ENCODE measurements at places on chromosomes 12 and 14. TPM values are rescaled to one million over a fixed set of nuclear protein-coding genes. Genes with fewer than 3 reads are reported as not detected.

DNA sequence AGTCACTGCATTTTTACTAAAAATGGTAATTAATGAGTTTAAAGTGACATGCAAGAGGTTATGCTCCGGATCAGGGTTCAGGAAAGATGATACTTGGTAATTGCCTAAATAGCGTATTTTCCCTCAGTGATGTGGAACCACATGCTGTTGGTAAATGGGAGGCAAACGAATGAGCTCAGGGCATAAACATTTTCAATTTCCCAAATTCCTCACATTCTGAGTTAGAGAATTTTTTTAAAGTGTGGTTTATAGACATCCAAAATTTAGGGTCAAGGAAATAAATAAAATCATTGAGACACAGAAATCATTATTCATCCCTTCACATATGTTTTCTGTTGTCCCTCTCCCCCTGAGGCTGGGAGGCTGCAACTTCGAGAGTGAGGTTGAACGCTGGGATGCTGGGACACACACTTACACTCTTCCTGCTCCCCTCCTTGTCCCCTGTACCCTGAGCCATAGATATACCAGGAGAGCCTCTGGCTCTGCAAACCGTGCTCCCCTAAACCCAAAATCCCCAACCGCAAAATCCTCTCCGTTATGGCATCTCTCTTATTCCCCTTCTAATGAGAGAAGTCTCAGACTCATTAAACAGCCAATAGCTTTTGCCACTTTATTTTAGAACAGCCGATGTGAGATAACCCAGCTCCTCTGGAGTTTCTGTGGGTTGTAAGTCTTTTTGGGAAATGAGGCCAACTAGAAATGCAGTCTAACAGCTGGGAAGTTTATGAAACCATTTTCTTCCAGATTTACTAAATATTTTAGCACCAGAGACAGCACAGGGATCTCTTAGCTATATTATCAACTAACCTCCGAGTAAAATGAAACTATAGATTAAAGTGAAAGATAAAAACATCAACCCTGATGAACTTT lies 21.4 kb upstream of the ADGRD1 start:
- no peaks in the 10 kb centered on the region for H3K36me3 ChIP-seq
- peak; percentile 77 for DNase-seq
- peak overlapping the region; percentile 8 for H3K27ac ChIP-seq
- no peak overlapping the region for H3K4me3 ChIP-seq
- H3K4me1 ChIP-seq: no peaks in the 10 kb centered on the region
- H3K27me3 ChIP-seq: peaks cover 6% of the 10 kb centered on the region

DNA sequence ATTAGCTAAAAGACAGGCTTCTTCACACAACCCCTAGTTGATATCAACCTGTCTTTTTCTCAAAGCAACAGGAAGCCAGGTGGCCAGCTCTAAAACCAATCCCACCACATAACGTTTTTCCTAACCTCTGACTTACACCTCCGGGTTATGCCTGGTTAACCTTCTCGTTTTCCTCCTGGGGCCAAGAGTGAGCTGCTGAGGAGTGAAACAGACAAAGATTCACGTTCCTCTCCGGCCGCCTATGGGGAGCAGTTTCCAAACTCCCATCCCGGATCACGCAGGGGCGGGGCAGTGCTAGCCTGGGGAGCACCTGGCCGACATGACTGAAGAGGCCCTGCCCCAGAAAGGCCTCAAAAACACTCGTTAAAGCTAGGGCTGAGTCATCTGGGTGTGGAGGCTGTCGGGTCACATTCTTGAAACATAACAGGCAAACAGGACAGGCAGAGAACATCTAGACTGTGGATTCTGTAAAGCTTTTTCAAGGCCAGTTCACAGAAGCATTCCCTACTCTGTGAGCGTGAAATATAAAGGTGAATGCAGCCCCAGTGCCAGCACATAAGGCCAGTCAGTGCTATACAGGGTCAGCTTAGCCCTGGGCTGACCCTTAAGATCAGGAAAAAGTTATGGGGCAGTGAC lies 25.9 kb upstream of the LGALS3 start:
- H3K4me1 ChIP-seq: peaks cover 70% of the 10 kb centered on the region
- no peaks in the 10 kb centered on the region for H3K36me3 ChIP-seq
- H3K27me3 ChIP-seq: no peaks in the 10 kb centered on the region
- peak overlapping the region; percentile 88 for H3K27ac ChIP-seq
- peak overlapping the region; percentile 10 for H3K4me3 ChIP-seq
- peak; percentile 95 for DNase-seq

DNA sequence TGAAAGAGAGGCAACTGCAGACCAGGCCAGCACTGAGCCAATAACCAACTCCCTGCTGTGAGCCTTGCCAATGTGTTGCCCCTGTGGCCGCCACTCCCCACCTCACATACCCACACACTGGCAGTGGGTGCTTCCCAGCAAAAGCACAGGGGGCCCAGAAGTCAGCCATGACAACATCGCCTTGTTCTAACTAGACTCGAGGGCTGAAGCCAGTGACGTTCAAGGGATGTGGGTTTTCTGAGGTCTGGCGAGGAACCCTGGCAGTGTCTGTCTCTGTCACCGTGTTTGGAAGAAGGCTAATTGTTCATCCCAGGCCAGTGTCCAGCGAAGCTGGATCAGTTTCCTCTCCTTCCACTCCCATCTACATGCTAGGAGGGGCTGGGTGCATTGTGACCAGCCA lies 311.8 kb upstream of the AMIGO2 start:
- no peaks in the 10 kb centered on the region for H3K36me3 ChIP-seq
- H3K27ac ChIP-seq: no peak overlapping the region
- no peak for DNase-seq
- no peak overlapping the region for H3K4me3 ChIP-seq

- peaks cover 47% of the 10 kb centered on the region for H3K27me3 ChIP-seq
- DNase-seq: no peak
These were observed 56.4 kb upstream of the PIWIL1 start for GRCh38 chr12:130281153-130281799.

DNA sequence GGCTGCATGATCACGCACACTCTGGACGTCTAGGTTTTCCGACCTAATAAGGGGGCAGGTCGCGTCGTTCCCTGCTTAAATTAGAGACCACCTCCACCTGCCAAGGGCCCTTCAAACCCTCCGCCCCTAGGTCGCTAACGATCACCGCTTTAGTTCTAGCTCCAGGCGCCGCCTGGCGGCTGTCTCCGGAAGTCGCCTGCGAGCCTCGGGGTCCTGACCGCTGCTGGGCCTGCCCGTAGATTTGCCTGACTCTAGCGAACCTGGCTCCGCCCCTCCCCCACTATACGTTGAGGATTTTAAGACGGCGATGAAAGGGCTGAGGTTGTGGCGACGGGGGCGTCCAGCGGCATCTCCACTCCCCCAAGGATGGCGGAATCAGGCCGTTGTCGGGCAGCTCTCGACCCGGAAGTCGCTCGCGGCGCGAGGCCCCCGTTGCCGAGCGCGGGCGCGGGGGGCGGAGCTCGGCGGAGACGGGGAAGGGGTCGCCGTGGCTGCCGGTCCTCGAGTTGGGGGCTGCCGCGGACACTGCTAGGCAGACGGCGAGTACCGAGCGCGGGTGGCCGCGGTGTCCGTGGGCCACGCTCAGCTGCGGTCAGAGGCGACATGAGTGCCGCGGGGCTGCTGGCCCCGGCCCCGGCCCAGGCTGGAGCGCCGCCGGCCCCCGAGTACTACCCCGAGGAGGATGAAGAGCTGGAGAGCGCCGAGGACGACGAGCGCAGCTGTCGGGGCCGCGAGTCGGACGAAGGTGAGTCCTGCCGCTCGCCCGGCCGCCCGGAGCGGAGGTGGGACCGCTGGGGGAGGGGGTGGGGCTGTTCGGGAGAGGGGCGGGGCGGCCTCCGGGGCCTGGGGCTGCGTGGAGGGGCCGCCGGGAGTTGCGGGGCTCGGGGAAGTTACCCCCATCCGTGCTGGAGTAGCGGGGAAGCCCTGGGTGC lies at the start of gene SUDS3:
SUDS3 (plus strand) TSS at position 467 of the 932 bp plus-strand sequence; CDS start at position 604, 137 bp downstream.
- peak within 1 kb of the TSS; percentile 100 for H3K4me3 ChIP-seq
- DNase-seq: peak; percentile 98
- peaks cover 18% of the 10 kb centered on the region for H3K36me3 ChIP-seq

GRCh38 chr14:97687944-97688630 lies 890.9 kb downstream of the VRK1 start:
- H3K27me3 ChIP-seq: no peaks in the 10 kb centered on the region
- H3K4me3 ChIP-seq: no peak overlapping the region
- no peaks in the 10 kb centered on the region for H3K36me3 ChIP-seq
- no peaks in the 10 kb centered on the region for H3K4me1 ChIP-seq
- H3K27ac ChIP-seq: no peak overlapping the region
- DNase-seq: no peak

GRCh38 chr12:58919231-58920101 lies 838 bp downstream of the LRIG3 start:
- no peaks in the 10 kb centered on the region for H3K36me3 ChIP-seq
- no peak for DNase-seq
- H3K27me3 ChIP-seq: no peaks in the 10 kb centered on the region
- H3K4me1 ChIP-seq: peaks cover 31% of the 10 kb centered on the region

GRCh38 chr14:68806526-68807147 lies 13.8 kb upstream of the ZFP36L1 start:
- peak; percentile 86 for DNase-seq
- H3K4me1 ChIP-seq: peaks cover 28% of the 10 kb centered on the region
- no peak overlapping the region for H3K4me3 ChIP-seq
- no peaks in the 10 kb centered on the region for H3K36me3 ChIP-seq
- H3K27ac ChIP-seq: peak overlapping the region; percentile 84

GRCh38 chr12:98856897-98857540 lies 211.9 kb downstream of the APAF1 start:
- no peak for DNase-seq
- no peak overlapping the region for H3K27ac ChIP-seq
- no peaks in the 10 kb centered on the region for H3K4me1 ChIP-seq
- no peaks in the 10 kb centered on the region for H3K36me3 ChIP-seq
- H3K27me3 ChIP-seq: no peaks in the 10 kb centered on the region
- H3K4me3 ChIP-seq: no peak overlapping the region

Gene CSRNP2
- 20.3 TPM for total RNA-seq

- no peak overlapping the region for H3K27ac ChIP-seq
- H3K27me3 ChIP-seq: no peaks in the 10 kb centered on the region
- no peak overlapping the region for H3K4me3 ChIP-seq
- H3K36me3 ChIP-seq: no peaks in the 10 kb centered on the region
- no peak for DNase-seq
These were observed 1044.0 kb upstream of the TMEM132C start for GRCh38 chr12:127223011-127223410.

DNA sequence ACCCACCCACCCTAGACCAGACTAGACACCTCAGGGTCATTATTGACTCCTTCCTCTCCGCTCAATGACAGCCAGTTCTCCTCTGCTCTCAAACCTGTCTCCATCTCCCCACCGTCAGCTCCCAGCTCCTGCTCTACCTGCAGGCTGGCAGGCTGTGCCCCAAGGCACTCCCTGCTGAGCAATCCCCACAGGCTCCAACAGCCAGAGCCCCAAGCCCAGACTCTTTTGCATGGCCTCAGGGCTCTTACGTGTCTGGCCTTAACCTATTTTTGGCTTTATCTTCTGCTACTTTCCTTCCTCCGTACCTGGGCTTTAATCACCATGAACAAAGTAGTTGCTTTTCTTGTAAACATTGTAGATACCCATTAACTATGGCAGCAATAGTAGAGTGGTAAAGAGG lies 162.9 kb upstream of the PRMT8 start:
- H3K27me3 ChIP-seq: no peaks in the 10 kb centered on the region
- no peak overlapping the region for H3K27ac ChIP-seq
- H3K4me3 ChIP-seq: no peak overlapping the region
- H3K36me3 ChIP-seq: no peaks in the 10 kb centered on the region

DNA sequence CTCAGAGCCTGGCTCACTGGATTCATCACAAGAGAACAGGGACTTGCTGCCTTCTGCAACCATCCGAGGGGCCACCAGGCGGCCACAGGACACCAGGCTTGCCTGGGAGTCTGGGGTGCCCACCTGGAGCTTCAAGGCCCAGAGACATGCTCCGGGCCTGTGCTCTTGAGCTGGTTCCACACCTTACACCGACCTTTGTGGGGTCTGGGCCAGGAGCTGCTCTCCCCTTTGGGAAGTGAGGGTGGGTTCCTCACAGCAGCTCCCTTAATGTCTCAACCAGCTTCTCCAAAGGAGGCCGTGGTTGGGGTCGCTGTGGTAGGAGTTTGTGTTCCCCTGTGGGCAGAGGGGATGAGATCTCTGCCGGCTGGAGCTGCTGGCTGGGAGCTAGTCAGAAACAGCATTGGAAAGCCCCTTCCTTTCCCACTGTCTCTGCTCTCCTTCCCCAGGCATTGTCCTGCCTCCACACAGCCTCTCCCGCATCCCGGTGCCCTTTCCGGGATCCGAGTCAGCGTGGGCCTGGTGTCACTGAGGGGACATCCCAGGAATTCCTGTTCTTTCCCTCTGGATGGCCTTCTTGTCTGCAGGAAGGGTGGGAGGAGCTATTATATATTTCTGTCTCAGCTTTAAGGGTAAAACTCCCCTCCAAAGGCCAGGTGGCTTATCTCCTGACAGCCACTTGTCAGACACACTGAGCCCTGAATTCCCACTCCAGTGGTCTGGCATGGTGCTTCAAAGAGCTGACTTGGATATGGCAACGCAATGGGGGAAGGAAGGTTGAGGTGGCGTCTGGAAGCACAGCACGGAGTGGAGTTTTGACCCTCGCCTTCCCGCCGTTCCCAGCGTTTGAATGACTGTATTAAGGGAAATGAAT lies 5.1 kb upstream of the PAPLN start:
- no peak for DNase-seq
- H3K4me1 ChIP-seq: peaks cover 53% of the 10 kb centered on the region
- no peak overlapping the region for H3K4me3 ChIP-seq

Gene MYO1H
- total RNA-seq: not detected

Gene SLC39A9
- 43.9 TPM for total RNA-seq

GRCh38 chr12:123808167-123808566 lies 46.1 kb downstream of the DNAH10 start:
- H3K4me1 ChIP-seq: no peaks in the 10 kb centered on the region
- no peak for DNase-seq
- H3K27ac ChIP-seq: no peak overlapping the region
- H3K36me3 ChIP-seq: no peaks in the 10 kb centered on the region
- H3K4me3 ChIP-seq: no peak overlapping the region
- H3K27me3 ChIP-seq: no peaks in the 10 kb centered on the region

DNA sequence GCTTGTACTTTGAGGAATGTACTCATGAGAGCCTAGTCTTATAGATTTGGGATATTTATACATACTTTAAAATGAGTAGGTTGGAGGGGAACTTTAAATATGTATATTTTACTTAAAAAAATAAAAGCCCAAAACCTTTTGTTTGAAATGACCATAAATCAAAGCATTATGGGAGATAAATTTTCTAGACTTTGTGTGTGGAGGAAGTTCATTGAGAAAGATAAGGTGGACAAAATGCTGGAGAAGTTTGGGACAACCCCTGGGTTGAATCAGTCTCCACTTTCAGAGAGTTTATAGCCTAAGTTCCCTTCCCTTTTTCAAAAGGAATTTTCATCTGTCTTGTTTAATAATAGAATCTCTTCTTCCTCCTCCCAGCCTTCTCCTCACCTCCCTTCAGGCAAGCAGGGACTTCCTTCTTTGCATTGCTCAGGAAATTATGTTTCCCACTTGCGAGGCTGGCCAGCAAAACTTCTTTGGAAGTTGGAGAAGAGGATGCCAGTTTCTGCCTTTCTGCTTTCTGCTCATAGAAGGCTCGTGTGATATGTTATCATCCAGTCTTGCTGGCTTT lies 54.2 kb downstream of the CHST11 start:
- H3K27ac ChIP-seq: no peak overlapping the region
- no peaks in the 10 kb centered on the region for H3K36me3 ChIP-seq
- H3K27me3 ChIP-seq: no peaks in the 10 kb centered on the region
- H3K4me1 ChIP-seq: peaks cover 4% of the 10 kb centered on the region
- no peak overlapping the region for H3K4me3 ChIP-seq

Gene TAS2R30
- total RNA-seq: 1.5 TPM

All from esophagus muscularis mucosa (tissue), 4 donors.